ENCODE measurements at places on chromosomes 3 and 15.

GRCh38 chr15:73313861-73314260 lies 54.9 kb downstream of the HCN4 start:
- no peak for DNase-seq

DNA sequence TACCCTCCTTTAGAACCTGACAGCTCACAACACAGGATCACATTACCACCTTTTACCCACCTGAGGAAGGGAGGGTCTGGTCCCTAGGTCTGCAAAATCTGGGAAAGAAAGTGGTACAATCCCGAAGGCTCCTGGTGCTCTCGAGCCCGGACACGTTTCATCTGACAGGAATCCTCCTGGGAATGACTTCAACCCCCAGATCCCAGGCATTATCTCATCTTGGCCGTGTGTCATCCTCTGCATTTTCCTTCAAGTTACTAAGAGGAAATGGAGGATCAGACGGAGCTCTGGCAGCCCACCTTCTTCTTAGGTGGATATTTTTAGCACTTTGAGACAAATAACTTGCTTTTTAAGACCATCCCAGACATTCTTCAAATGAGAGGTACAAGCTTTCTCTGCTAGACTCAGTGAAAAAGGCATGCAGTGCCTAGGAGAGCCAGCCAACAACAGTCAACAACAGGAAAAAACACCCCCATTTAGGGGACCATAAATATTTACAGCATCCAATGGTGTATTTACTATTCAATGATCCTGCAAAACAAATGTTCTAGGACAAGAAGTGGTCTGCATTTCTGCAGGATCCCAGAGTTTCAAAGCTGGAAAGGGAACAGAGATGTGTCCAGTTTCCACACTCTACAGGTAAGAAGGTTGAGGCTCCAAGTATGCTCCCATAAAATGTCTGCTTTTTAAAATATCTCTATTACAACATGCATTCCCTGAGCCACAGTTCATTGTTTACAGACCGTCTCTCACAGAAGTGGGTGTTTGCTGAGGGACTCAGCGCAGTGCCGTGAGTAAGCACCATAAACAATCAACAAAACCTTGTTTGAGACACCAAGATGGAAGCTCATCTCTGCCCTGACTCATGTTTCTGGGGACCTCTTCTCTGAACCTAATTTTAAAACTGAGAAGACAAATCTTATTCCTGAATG lies 38.3 kb upstream of the ARHGEF3 start:
- DNase-seq = no peak

GRCh38 chr15:95019907-95020306 lies 788.5 kb downstream of the MCTP2 start:
- no peak for DNase-seq

GRCh38 chr3:157327018-157327417 lies 109.6 kb upstream of the PTX3 start:
- DNase-seq = no peak

GRCh38 chr3:172777901-172778300 lies 27.4 kb downstream of the ECT2 start:
- DNase-seq = no peak

DNA sequence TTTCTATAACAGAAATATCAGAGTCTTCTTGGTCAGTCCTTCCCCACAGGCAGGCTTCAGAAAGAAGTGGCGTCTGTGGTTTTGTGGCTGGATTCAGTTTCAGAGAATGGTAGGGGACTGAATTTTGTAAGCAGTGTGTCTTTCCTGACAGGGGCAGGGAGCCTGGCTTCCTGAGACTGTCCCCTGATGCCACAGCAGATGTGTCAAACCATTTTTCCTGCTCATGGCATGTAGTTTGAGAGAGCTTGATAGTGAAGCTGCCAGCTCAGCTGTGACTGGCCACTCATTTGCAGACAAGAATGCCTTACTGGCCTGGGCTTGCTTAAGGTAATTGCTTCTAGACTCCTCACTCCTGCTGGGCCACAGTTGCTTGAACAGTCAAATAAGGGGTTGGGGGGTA lies 26.4 kb downstream of the LARS2 start:
- DNase-seq = no peak

DNA sequence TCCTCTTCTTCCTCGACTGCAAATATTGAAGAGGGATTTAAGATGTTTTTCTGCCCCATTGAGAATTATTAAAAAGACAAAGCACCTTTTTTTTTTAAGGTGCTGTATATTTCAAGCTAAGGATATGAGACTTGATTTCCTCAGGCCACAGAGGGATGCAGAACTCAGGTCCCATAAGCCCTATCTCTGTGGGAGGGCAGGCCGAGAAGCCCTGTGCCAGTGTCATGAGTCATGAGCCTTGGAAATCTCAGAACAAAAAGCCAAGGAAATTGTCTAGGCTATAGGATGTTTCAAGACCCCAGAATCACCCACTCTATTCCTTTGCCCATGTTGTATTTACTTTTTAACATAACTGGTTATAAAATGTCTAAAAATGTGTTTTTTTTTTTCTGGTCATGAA lies 7.3 kb downstream of the ESYT3 start:
- DNase-seq = no peak
